Gastroesophageal sphincter (tissue), 4 donors: ENCODE measurements at places on chromosomes 11 and 22.
A peak's percentile ranks its signal among the peaks of the same experiment; 100 is the strongest.

DNA sequence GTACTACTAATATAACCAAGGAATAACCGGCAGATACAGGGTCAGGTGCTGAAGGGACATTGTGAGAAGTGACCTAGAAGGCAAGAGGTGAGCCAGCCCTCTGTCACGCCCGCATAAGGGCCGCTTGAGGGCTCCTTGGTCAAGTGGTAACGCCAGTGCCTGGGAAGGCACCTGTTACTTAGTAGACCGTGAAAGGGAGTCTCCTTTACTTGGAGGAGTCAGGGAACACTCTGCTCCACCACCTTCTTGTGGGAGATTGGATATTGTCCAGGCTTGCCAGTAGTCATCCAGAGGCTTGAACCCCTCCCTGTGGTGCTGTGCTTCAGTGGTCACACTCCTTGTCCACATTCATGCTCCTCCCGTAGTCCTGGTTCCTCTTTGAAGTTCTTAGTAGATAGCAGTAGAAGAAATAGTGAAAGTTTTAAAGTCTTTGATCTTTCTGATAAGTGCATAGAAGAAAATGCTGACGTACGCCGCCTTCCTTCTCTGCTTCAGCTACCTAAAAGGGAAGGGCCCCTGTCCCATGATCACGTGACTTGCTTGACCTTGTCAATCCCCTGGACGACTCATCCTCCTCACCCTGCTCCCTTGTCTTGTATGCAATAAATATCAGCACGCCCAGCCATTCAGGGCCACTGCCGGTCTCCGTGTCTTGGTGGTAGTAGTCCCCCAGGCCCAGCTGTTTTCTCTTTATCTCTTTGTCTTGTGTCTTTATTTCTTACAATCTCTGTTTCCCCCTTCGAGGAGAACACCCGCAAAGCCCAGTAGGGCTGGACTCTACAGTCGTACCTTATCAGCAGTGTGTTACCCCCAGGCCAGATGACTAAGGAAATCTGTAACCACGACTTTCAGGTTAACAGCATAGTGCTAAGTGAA is 6.1 kb downstream of the NUP50 start:
- ATAC-seq = no peak

GRCh38 chr11:15213471-15214231 is 98.9 kb downstream of the INSC start:
- ATAC-seq = no peak

GRCh38 chr11:124886476-124886875 is 11.2 kb downstream of the ROBO4 start:
- ATAC-seq = no peak

DNA sequence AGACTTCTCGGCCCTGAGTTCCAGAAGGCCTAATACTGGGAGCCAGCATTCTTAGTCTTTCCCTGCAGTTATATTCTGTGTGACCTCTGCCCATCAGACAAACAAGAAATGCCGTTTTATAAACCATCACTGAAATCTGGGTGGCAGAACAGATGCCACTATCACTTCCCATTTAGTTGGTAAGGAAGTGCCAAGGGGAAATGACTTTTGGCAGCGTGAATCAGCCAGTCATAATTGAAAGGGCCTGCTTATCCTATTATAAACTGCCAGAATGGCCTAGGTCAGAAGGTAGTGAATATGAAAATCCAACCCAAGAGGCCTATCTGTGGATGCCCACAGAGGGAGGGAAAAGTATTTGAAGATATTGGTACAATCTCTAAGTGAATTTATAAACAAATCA is 646.8 kb upstream of the CCDC90B start:
- no peak for ATAC-seq

DNA sequence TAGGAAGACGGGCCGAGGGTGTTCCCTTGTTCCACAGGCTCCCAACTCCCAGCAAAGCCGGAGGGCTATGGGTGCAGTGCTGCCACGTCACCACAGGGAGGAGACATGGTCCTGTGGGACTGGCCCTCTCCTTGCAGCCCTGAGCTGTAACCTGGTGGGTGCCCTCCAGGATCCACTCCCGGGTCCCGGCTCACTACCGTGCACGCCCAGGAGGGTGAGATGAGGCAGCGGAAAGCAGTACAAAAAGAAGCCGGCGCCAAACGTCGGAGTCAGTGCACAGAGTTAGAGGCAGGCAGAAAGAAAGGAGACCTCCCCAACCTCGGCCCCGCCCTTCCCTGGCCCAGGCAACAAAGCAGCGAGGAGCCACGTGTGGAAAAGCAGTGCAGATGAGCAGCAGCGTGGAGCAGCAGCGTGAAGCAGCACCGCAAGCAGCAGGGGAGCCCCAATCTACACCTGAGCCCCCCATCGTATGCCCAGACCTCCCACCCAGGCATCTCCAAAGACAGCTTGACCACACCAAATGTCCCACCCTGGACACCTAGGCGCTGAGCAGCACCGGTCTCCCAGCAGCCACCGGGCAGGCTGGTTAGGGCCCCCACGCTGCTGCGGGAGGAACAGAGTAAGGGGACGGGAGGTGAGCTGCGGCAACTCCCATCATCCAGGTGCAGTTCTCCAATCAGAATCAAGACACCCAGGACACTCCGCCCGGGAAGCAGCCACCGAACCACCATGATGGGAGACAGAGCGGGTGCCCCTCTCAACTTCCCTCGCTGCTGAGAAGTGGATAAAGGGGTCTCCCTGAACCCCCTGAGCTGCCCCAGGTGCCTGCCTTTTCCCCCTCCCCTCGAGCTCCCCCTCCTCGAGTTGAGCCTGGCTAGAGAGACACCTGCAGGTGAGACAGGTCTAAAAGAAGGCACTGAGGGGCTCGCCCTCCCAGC is 28.8 kb downstream of the IGSF9B start:
- peak; percentile 80 for ATAC-seq

- ATAC-seq = no peak
Measured at GRCh38 chr22:22815397-22816170, 72.0 kb upstream of the IGLL5 start.

- no peak for ATAC-seq
Measured at GRCh38 chr11:810040-810567, 337 bp downstream of the RPLP2 start.

GRCh38 chr11:65766535-65766934 is 14.2 kb downstream of the AP5B1 start:
- ATAC-seq = no peak

- ATAC-seq = no peak
Measured at GRCh38 chr22:44196731-44197131, 16.0 kb downstream of the PARVG start.

- ATAC-seq = no peak
Measured at GRCh38 chr11:71551711-71552110, 3.5 kb downstream of the KRTAP5-9 start.

DNA sequence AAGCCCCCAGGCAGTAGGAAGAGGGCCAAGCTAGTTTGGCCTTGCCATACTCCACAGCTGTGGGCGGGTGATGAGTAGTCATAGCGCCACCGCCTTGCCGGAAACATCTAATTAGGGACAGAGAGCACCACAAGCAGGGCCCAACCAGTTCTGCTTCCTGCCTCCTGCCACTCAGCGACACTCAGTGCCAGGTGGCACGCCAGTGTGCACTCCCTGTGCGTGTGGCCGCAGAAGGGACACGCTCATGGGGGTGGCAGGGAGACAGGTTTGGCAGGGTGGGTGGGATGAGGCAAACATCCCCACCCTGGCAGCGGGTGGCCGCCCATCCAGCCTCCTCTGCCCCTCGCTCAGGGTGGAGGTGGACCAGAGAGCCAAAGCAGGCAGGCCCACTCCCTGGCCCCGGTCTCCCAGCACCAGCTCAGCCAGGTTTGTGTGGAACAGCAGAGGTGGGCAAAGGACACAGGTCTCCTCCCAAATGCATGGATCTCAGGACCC is 4.9 kb downstream of the OVOL1 start:
- no peak for ATAC-seq

DNA sequence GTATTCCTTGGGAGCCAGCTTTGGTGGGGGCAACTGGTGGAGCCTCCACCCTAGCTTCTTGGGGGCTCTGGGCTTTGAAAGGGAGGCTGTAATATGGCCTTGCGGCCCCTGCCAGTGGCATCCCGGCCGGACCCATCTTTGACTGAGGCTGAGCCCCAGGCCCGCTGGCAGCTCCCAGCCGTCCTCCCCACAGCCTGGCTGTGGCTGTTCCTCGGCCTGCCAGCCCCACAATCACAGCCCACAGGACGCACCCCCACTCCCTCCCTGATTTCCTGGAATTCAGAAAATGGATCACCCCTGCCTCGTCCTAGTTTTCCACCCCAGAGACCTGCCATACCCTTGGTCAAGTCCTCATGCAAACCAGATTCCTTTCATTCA is 23.2 kb downstream of the SERPINH1 start:
- no peak for ATAC-seq

GRCh38 chr11:13767471-13767870 is 99.0 kb downstream of the FAR1 start:
- ATAC-seq = no peak

DNA sequence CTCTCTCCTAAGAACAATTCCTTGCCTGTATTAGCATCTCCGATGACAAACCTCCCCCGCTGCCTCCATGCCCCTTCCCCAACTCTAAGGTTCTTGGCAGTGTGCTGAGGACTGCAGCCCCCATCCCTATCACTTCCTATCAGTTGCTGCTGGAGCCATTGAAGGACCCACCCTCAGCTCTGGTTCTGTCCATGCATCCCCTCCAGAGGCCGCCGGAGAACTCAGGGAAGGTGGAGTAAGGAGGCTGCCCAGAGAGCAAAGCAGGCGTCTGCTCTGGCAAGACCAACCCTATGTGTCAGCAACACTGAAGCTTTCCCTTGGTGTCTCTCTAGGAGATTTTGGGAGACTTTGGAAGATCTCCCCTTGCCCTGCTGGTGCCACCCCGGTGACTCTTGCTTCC is 1139.5 kb downstream of the TBC1D22A start:
- no peak for ATAC-seq

GRCh38 chr11:11876458-11876857 is 34.7 kb downstream of the USP47 start:
- no peak for ATAC-seq

DNA sequence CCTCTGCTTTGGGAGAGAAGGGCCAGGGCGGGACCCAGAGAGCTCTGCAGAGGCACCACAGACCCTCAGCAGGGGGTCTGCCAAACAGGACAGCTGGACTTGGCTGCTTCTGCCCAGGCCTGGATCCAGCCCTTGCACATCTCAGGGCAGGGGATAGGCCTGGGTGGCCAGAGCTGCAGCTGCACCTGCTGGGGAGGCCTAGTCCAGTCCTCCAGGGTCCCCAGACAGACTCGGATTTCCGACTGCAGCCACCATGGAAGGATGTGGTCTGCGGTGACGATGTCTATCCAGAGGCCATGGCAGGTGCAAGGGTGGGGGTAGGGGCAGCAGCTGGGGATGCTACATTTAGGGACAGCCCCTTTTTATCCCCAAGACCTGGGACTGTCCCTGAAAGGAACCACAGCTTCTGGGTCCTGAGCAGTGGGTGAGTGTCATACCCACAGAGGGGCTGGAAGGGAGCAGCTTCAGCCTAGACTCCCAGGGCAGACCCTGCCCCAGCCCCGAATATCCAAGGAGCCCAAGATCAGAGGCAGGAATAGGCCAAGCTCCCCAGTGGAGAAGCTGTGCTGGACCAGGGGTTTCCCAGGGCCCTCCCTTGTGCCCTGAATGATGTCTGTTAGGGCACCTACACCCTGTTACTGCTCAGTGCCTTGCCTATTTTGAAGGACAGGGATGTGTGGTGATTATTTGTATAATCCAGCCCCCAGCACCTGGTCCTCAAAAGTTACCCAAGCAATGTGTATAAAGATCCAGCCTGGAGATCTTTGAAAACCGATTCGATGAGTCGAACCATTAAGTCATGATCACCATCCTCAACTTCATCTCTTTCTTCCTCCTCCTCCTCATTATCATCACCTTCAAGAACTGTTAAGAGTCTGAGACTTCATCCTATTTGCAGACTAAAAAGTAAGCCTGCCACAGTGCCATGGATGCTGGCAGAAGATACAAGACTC is 2.5 kb upstream of the IGLL5 start:
- ATAC-seq = no peak

DNA sequence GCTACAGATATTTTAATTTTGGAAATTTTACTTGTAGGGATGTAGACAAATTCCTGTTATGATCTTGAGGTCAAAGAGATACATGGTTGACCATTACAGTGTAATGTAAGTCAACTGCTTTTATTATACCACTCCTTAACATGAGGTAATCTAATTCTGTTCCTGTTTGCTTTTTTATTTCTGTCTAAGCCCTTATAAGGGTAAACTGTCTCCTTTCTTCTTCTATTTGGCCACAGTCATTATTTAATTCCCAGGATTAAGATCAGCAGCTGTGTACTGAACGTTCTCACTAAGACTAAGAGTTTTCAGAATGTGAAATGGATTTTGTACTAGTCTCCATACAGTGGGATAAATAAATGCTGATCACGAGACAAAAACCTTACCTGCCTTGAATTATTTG is 32.8 kb downstream of the C2CD3 start:
- ATAC-seq = no peak

DNA sequence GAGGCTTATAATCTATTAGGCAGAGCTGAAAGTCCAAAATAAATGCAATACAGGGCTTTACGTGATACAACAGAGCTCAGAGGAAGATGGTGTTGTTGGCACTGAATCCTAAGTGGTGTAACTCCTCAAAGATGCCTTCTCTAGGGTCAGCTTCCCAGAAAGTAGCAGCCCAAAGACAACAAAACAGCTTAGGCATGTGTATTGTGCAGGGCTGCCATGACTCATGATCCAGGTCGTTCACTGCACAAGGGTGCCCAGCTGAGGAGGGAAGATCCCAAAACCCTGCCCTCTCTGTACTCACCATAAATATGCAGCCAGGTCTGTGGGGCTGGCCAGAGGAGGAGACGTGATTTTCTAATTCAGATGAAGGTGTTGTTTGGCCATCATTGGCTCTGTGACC is 59.4 kb upstream of the NNMT start:
- peak; percentile 49 for ATAC-seq

DNA sequence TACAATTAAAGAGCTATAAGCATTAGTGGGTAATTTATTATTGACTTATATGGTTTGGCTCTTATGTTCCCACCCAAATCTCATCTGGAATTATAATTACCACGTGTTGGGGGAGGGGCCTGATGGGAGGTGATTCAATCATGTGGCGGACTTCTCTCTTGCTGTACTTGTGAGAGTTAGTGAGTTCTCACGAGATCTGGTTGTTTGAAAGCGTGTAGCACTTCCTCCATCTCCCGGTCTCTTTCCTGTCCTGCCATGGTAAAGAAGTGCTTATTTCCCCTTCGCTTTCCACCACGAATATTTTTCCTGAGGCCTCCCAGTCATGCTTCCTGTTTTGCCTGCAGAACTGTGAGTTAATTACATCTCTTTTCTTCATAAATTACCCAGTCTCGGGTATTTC is 28.1 kb upstream of the CHORDC1 start:
- no peak for ATAC-seq
